Activated naive CD4-positive, alpha-beta T cell treated with anti-CD3 and anti-CD28 coated beads, Interleukin-2, amount 50 U/mL, for 16 hours (primary cell): ENCODE measurements at places on chromosomes 4 and X.

DNA sequence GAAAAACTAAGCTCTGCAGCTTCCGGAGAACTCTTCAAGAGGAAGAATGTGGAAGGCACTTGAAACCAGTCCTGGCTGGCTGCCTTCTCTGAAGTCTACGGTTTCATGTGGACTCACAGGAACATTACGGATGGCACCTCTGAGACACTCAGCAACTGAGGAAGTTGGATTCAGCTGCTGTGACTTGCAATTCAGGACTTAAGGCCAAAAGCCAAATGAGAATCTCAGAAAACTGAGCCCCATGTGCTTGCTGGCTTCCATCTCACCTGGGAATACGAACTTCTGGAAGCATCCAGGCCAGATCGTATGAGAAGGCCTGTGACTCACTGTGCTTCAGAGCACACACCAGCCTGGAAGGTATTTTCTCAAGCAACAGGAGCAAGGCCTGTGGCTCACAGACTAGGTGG, 107.8 kb upstream of the GPC4 start:
- DNase-seq = no peak

DNA sequence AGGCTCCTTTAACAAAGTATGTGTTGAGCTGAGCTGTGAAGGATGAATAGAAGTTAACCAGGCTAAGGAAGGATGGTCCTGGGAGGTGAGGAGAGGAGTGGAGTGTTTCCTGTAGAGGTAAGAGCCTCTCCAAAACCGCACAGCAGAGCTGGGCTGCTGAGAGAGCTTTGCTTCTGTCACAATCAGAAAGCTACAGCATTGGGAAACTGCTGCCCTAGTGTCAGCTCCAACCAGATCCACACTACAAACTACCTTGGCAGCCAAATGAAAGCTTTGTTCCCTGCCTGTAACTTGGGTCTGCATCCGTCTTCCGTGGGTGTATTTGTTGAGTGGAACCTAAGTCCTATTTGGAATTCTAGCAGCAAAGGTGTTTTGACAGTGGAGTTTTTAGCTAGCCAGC, 91.8 kb downstream of the REPS2 start:
- no peak for DNase-seq

DNA sequence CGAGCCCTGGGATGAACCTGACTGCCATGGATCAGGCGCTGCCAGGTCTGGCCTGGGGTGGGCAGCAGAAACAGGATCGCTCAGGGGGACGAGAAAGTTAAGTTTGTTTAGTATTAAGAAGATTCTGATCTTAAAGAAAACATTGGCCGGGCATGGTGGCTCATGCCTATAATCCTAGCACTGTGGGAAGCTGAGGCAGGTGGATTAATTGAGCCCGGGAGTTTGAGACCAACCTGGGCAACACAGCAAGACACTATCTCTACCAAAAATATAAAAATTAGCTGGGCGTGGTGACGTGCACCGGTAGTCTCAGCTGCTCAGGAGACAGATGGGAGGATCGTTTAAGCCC, 696 bp upstream of the FLNA start:
- DNase-seq = no peak

GRCh38 chr4:169899295-169899694, 126.9 kb downstream of the MFAP3L start:
- no peak for DNase-seq

GRCh38 chr4:100889401-100889800, 371.6 kb upstream of the EMCN start:
- no peak for DNase-seq

DNA sequence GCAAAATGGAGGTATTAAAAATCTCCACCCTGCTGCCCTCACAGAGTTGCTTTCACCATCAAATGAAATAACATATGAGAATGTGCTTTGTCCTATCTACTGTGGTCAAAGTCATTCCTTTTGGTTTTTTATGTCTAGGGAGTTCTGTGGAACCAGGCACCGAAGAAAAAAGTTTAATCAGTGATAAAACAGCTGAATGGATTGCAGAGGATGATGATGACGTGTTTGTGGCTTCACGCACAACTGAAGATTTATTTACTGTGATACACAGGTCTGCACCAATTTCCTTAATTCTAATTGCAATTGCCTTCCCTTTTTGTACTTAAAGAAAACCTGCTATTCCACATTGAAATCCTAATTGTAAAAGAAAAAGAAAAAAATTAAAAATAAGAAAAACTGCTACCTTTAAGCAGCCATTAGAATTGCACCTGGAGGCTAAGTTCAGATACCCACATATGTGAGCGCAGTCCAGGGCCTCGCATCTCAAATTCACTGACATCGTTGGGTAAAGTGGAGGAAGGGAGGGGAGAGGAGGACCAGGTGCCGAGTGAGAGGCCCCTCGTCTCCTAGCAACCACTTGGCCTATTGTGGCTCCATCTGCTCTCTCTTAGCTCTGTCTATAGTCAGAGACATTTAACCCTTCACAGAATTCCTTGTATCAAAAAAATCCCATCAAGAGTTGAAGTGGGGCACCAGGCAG, 10.5 kb upstream of the RTL5 start:
- DNase-seq = no peak

DNA sequence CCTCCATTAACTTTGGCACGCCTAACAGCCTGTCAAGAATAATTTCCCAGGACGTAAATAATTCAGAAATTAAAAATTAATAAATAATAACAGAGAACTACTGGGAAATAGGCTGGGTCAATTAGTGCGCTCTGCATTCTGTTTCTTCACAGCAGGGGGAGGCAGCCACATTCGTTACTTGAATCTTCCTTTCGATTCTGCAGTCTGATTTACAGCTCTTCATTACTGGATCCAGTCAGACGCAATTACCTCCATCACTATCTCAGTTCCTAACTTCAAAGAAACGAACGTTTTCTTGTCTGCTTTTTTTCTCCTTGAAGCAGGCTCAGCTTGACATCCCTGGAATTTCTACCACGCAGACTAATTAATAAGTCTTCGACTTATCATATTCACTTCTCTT, 9.0 kb upstream of the RPL34 start:
- no peak for DNase-seq

DNA sequence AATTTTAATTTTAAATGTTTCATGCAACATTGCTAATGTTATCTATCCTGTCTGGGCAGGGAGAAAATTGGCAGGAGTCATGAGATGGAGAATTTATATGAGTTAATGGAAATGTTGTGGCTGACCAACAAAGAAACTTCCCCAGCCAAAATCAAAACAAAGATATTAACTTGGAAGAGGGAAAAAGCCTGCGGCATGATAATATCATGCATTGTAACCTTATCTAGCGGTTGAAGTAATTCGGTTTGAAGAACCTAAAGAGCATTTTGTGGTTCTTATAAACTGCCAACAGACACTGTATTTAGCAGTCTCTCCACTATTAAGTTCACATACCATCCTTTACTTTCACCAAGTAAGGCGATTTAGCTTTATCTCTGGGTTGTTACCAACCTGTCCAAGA, 42.3 kb downstream of the DKK2 start:
- no peak for DNase-seq

DNA sequence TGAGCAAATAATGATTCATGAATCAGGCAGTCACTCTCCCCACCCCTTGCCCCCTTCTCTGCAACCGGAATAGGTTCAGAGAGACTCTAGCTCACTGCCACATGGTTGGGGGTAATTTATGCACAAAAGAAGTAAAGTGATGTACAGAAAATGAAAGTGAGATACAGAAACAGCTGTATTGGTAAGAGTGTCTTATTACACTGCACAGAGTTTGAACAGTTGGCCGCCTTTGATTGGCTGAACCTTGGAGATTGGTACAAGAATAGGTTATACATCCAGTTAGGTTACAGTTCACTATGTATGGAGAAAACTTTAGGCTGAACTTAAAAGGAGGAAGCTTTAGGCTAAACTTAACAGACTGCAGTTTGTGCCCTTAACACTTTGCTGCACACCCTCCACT, 34.6 kb upstream of the DIAPH2 start:
- no peak for DNase-seq

GRCh38 chrX:53476371-53476770, 42.2 kb upstream of the HSD17B10 start:
- no peak for DNase-seq

- DNase-seq = no peak
Observed at GRCh38 chr4:64614276-64614675, 205.0 kb upstream of the TECRL start.

- no peak for DNase-seq
Observed at GRCh38 chr4:118739022-118739713, 54.0 kb downstream of the METTL14 start.

DNA sequence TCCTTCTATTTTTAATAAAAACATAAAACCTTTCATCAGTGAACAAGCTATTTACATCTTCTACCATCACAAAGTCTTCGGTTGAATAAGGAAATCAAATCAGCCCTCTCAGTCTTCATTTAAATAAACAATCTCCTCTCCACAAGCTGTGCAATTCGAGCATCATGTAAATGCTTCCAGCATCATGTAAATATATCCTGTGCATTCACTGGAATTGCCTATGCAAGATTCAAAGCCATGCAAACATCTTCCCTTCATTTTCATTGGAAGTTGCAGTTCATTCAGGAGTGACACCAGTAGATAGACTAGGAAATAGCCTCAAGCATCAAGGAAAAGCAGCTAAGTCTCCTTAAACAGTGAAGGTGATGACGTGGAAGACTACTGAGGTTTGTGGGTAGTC, 77.7 kb upstream of the PCDH19 start:
- DNase-seq = no peak

- no peak for DNase-seq
Observed at GRCh38 chrX:56233682-56234081, 1.5 kb downstream of the KLF8 start.

GRCh38 chr4:146981651-146982050, 36.0 kb upstream of the TTC29 start:
- DNase-seq = no peak

DNA sequence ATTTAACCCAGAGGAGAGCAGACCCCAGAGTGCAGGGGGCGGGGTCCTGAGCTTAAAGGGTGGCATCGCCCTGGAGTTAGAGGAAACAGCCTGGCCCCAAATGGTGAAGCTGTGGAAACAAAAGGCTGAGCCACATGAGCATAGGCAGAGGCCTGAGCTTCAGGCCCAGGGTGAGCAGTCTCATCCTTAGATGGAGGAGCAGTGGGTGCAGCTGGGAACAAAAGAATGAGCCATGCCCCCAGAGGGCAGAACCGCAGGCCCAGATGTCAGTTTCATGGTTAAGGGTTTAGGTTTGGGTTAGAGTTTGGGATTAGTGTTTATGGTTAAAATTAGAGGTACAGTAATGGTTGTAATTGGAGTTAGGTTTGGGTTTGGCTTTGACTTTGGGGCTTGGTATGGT, 44.4 kb upstream of the IL9R start:
- no peak for DNase-seq

- no peak for DNase-seq
Observed at GRCh38 chr4:76582074-76582816, 147.2 kb downstream of the SHROOM3 start.

DNA sequence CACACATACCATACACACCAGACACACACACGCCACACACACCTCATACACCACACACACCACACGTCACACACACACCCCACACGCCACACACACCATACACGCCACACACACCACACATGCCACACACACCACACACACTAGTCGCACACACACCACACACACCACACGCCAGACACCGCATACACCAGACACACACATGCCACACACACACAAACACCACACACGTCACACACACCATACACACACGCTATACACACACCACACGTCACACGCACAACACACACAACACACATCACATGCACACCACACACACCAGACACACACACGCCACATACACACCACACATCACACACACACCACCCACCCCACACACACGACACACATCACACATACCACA, 32.0 kb downstream of the FAM53A start:
- DNase-seq = no peak

DNA sequence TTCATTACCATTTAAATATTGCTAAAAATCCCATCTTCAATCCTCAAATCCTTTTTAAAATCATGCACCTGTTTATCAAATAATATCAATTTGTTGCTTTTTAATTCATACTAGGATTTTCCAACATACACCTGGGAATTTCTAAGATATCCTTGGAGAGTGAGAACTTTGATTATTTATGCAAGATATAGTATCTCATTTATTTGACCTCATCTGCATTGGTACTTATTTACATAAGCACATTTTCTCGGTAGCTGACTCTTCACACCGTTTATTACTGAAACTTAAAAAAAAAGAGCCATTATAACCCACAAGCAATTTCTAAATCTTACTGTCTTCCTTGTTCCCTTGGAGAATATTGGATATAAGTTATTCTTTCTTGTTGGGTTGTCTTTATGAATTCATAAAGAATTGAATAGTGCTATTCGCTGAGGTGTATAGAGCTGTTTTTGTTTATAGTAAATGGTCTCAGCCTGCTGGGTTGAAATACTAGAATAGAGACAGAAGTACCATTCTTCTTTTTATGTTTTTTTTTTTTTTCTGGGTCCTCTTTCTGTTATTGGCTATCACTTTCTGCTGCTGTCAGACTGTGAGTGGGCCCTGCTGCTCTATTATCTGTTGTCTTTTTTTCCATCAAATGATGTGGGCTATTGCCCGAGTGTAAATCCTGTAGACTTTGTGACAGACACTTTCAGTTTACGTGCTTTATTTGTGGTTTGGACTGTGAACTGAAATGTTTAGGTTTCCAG, 2.9 kb downstream of the UGT8 start:
- DNase-seq = no peak

- peak; percentile 47 for DNase-seq
Observed at GRCh38 chrX:41265615-41266014, 68.3 kb upstream of the DDX3X start.

GRCh38 chrX:75076429-75076828, 79.7 kb downstream of the ABCB7 start:
- DNase-seq = no peak

DNA sequence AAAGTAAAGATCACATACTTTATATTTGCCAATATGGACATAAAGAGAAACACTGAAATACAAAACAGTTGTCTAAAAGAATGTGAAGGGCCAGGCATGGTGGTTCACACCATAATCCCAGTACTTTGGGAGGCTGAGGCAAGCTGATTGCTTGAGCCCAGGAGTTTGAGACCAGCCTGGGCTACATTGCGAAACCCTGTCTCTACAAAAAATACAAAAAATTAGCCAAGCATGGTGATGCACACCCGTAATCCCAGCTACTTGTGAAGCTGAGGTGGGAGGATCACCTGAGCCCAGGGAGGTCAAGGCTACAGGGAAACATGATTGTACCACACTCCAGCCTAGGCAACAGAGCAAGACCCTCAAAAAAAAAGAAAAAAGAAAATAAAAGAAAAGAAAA, 11.8 kb downstream of the RBM47 start:
- DNase-seq = no peak
